ENCODE measurements at places on chromosomes 13 and 19.
A peak's percentile ranks its signal among the peaks of the same experiment; 100 is the strongest.

DNA sequence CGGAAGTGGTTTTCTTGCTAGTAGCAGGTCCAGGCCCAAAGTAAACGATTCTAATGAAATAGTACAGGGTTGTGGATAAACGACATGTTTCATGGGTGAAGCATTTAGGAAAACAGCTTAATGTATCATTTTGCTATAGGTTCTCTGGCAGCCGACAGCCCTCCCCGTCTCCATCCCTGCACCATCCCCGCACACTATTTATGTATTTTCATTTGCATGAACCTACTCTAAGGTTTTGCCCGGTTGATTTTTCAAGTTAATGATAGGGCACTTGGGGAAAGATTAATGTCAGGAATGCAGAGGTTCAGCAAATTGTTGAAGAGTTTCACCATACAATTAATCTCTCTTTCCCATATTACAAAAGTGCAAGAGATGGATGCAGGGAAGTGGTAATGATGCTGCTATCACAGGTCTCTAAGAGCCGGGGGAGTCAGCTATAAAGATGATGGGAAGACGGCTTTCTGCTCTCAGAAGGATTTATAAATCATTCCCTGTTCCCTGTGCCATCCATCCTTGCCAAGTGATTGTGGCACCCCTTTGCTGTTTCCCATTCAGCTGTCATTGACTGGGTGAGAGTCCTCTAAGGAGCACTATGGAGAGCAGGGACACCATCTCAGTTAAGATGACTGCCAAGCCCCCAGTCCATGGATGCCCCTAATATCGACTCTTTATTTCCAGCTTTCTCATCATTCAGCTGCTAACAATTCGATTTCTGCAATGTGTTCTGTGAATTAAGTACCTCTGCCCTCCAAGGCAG, 186.3 kb downstream of the IRS2 start:
- DNase-seq: no peak

GRCh38 chr13:50481936-50482335, 361.6 kb downstream of the DLEU7 start:
- no peak for DNase-seq

GRCh38 chr19:31312009-31312676, 37.1 kb downstream of the TSHZ3 start:
- peak; percentile 23 for DNase-seq

GRCh38 chr19:23328211-23328610, 67.1 kb downstream of the ZNF91 start:
- DNase-seq: no peak

DNA sequence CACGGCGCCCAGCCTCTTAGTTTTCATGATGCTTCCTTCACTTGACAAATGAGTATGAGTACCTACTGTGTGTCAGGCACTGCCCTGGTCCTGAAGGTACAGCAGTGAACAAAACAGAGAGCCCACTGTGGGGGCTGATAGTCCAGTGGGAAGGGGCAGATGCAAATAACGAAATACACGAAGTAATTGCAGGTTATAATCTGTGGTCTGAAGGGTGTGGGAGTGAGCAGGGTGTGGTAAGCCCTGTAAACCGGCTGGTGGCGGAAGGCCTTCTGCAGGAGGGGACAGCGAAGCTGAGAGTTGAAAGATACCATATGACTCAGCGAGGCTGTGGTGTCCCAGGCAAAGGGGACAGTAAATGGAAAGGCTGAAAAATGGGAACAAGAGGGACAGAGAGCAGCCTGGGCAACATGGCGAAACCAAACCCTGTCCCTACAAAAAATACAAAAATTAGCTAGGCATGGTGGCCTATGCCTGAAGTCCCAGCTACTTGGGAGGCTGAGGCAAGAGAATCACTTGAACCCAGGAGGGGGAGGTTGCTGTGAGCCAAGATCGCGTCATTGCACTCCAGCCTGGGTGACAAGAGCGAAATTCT, 60.5 kb downstream of the MAP4K1 start:
- DNase-seq: no peak

GRCh38 chr19:55451965-55452748, 9.1 kb upstream of the SHISA7 start:
- no peak for DNase-seq

DNA sequence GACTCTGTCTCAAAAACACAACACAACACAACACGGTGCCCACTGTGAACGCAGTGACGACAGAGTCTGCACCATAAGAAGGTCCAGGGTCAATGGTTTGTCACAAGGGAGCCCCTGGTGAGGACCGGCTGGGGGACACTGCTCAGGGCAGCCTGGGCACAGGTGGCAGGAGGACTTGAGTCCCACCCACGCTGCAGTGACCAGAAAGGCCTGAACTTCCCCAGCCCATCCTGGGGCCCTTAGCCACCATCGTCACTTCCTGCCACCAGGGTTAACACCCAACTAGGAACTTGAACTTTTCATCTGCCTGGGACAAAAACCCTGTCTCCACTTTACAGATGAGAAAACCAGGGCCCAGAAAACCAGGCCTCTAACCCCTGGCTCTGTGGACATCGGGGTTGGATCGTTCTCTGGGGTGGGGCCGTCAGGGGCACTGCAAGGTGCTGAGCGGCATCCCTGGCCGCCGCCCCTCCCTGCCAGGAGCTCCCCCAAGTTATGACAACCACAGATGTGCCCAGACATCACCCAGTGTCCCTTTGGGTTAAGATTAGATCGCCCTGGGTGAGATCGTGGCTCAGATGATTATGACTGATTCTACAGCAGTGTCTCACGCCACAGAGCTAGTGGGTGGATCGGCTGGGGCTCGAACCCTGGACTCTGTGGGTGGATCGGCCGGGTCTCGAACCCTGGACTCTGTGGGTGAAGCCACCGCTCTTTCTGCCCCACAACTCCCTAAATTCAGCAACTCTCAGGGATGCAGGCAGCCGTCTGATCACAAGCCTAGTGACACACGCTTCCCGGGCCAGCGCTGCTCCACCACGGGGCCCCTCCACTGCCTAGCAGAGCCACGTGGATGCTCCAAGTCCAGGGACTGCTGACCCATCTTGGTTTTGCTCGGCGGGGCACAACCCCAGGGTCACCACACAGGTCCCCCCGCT, 14.0 kb downstream of the MOB3A start:
- DNase-seq: no peak

- DNase-seq: no peak
Observed at GRCh38 chr13:46613409-46614049, 60.6 kb downstream of the LRCH1 start.

GRCh38 chr19:8391198-8392016, 1.2 kb downstream of the RAB11B start:
- DNase-seq: no peak

DNA sequence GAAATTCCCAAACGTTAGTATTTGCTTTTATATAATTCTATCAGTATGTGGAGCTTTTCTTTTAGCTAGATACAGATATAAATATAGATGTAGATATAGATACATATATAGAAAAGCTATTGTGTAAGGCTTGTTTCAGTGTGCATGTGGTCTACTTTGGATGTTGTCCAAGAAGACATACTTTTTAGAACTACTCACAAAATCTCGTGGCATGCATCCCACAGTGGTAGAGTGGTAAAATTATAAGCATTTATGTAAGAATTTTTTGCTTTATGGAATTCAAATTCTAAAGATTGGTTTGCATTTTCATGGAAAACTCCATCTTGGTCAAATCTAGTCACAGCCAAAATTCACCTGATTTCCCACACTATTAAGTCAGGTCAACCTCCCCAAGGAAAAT, 880.4 kb downstream of the EFNB2 start:
- DNase-seq: no peak

- DNase-seq: no peak
Observed at GRCh38 chr13:49418206-49418605, 25.7 kb downstream of the CAB39L start.

- DNase-seq: no peak
Observed at GRCh38 chr13:42720113-42720857, 61.1 kb upstream of the FAM216B start.

DNA sequence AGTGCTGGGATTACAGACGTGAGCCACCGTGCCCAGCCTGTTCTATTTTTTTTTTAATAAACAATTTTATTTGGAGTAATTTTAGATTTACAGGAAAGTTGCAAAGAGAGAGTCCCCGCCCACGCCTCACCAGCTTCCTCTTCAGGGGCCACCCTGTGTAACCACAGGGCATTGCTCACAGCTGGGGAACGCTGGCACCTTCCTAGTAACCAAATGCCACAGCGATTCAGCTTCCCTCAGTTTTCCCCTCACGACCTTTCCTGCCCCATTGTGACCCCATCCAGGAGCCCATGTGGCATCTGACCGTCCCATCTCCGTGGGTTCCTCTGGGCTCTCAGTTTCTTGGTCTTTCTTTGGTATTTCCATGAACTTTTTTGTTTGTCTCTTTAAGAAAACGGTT, 83.9 kb downstream of the GNG7 start:
- DNase-seq: peak; percentile 47

DNA sequence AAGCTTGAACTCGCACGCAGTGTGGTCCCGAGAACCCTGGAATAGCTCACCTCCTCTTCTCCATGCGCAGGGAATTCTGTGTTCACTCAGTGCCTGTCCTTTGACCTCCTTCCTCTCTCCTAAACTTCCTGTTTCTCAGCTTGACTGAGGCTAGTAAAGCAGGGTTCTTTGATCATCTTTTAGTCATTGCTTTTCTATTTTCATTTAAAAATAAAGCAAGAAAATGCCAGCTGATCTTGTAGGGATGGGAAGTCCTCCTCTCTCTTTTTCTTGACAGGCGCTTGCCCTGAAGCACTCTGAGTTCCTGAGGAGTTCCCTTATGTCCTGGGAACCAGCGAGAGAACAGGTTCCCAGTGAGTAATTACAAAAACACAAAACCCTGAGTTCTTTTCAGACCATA, 62.8 kb downstream of the ARHGEF7 start:
- no peak for DNase-seq

- no peak for DNase-seq
Observed at GRCh38 chr19:6769006-6769619, 1.9 kb upstream of the SH2D3A start.

DNA sequence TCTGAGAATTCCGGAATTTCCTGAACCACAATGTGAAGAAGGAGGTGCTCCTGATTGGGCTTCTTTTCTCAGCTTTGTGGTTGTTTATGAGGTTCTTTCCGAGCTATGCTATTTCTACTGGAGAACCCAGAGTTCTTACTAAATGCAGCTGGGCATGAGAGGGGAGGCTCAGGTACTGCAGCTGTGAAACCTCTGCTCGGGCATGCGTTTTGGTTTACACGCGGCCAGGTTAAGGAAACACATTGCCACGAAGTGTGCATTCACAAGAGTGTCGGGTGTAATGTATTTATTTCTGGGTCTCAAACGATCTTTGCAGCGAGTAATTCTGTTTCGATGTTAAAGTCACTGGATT, 661 bp upstream of the MIR17HG start:
- peak; percentile 72 for DNase-seq

- no peak for DNase-seq
Observed at GRCh38 chr13:29906432-29907011, 56.1 kb upstream of the UBL3 start.

GRCh38 chr13:96728463-96728862, 265.8 kb downstream of the OXGR1 start:
- no peak for DNase-seq

DNA sequence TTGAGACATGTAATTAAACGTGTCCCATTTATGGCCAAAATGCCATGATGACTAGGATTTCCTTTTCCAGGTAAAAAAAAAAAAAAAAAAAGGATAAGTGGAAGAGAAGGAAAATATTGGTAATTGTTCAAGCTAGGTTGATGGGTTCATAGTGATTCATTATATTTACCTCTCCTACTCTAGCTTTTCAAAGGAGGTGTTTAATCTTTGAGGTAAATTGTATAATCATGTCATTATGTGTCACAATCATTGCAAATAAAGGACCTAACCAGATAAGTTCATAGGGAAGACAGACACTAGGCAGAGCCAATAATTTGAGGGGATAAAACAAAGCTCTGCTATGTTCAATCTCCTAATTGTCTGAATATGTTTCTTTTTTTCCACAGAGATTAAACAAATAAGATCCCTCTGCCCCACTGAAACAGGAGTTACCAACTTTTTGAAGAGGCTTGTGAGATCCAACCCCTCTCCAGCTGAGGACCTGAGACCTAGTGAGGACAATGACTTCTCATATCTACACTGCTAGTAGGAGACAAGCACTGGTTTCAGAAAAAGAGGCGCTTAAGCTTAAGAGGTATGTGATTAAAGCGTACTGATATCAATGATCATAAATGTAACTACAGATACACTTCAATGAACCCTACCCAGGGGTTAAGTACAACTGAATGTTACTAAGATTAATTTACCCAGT, 61.4 kb downstream of the USP12 start:
- no peak for DNase-seq

GRCh38 chr13:53605326-53605725, 576.7 kb downstream of the OLFM4 start:
- DNase-seq: no peak

DNA sequence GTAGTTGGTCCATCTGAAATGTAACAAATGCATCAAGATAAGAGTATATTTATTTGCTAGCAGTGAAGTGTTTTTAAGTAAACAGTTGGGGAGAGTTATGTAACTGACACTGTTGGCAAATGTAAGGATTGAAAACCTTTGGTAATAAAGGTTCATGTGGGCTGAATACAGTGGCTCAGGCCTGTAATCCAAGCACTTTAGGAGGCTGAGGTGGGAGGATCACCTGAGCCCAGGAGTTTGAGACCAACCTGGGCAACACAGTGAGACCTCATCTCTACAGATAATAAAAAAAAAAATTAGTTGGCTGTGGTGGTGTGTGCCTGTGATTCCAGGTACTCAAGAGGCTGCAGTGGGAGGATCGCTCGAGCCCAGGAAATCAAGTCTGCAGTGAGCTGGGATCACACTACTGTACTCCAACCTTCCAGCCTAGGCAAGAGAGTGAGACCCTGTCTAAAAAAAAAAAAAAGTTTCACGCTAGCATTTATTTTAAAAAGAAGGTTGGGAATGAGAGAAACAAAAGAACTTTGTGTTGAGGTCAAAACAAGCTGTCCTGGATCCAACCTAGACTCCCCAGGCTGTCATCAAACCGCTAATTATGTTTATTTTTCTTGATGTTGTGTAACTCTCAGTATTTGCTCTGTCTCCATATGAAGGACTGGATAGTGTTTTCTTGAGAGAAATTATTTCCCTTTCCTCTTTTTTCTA, 20.7 kb downstream of the SETDB2 start:
- DNase-seq: no peak

- no peak for DNase-seq
Observed at GRCh38 chr13:40445557-40445990, 220.9 kb downstream of the FOXO1 start.

- DNase-seq: no peak
Observed at GRCh38 chr19:751501-752341, 809 bp downstream of the MISP start.

- DNase-seq: no peak
Observed at GRCh38 chr13:99323488-99323887, 16.3 kb upstream of the GPR183 start.

GRCh38 chr13:21638319-21639282, 32.3 kb upstream of the FGF9 start:
- DNase-seq: peak; percentile 12

DNA sequence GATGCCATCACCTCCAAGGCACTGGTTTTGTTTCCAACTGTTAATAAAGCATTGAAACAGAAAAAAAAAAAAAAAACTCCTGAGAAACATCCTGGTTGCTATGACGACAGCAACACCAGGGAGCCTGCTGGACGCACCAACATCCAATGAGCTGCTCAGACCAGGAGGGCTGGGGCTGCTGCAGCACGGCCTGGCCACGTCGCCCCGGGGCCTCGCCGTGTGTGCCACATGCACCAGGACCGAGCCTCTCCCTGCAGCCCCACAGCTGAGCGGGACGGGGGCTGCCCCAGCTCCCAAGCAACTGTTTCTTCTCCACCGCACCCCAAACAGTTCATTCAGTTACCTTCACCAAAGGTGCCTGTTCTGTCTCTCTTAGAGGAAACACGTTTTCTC, 54.5 kb downstream of the RASA3 start:
- DNase-seq: no peak

GRCh38 chr13:78758549-78758948, 99.6 kb upstream of the OBI1 start:
- no peak for DNase-seq

GRCh38 chr13:114029866-114030625, 56.2 kb upstream of the C13orf46 start:
- no peak for DNase-seq
